H9 (cell line): ENCODE measurements at places on chromosomes 7 and 10.
A peak's percentile ranks its signal among the peaks of the same experiment; 100 is the strongest.

- no peak for DNase-seq
Observed at GRCh38 chr7:120941064-120941463, 9.5 kb upstream of the ING3 start.

DNA sequence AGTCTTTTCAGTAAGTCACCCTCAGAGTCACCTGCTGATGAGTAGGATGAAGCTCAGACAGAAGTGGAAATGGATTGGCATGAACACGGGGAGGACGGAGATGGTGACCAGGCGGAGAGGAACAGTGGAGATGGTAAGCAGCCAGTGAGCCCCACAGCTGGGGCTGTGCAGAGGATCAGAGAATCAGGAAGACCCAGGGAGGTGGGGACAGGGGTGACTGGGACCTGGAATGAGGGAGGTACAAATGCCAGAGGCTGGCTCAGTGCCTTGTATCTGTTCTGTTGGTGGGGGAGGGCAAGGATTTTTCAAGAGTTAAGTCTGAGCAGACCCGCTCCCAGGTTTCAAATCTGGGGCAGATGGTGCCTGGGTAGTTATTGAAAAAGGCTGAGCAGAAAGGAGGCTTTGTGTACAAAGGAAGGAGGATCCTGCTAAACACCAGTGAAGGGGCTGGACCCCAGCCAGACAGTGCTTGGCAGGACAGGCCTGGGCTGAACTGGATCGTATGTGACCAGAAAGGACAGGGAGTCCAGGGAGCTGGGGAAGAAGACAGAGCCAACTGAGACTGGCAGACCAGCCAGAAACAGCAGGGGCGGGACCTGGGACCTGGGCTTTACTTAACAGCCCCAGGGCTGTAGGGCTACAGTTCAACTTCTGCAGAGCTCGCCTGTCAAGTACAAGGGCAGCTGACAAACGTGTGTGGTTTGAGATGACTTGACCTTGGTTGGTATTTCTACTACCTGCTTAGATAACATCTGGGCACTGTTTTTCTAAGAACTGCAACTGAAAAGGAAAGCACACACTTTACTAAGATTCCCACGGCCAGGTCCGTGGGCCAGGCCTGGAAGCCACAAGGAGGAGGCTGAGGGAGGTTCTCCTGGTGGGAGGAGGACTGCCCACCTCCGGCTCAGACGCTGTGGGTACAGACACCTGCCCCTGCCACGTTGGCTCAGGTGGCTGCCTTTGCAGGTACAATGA, 13.2 kb upstream of the FRMPD2 start:
- DNase-seq, result no peak

- peak; percentile 79 for DNase-seq
Observed at GRCh38 chr10:35594115-35595079, 10.7 kb upstream of the GJD4 start.

DNA sequence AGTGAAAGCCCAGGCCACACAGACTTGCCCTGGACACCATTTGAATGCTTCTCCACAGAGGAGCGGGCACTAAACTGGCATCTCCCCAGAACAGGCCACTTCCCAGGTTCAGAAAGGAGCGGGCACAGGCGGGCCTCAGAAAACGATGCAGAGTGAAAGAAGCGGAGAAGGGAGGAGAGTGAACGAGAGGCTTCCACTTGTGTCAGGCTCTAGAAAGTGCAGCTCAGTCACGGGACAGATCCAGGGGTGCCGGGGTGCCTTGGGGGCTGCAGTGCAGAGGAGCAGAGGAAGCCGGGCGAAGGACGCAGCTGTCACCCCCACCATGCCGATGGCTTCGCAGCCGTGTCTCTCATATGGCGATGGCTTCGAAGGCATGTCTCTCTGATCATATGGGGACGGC, 26.1 kb upstream of the PRKAR1B start:
- DNase-seq, result no peak

GRCh38 chr7:27774717-27775328, 34.9 kb downstream of the TAX1BP1 start:
- no peak for DNase-seq

- no peak for DNase-seq
Observed at GRCh38 chr10:20858292-20859124, 38.6 kb downstream of the NEBL start.

- DNase-seq, result no peak
Observed at GRCh38 chr7:95544171-95544570, 52.1 kb downstream of the PDK4 start.

DNA sequence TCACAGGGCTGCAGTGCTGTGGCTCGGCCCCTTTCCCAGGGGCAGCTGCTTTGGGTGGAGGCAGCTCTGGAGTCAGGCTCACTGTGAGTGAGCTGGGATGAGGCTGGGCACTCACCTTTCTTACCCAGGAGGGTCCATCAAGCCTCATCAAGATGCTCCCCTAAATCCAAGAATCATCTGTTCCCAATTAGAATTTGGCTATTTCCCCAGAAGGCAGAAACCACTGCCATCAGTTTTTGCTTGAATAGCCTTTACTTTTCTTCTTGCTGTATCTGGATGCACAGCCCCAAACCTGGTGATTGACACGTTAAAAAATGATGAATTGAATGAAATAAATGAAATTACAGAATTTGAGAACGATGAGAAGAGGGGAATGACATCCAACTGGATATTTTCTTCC, 74.3 kb upstream of the LYZL1 start:
- DNase-seq, result no peak

- DNase-seq, result no peak
Observed at GRCh38 chr7:43117861-43118260, 5.4 kb downstream of the HECW1 start.

GRCh38 chr10:60485025-60485424, 95.3 kb upstream of the ANK3 start:
- no peak for DNase-seq

DNA sequence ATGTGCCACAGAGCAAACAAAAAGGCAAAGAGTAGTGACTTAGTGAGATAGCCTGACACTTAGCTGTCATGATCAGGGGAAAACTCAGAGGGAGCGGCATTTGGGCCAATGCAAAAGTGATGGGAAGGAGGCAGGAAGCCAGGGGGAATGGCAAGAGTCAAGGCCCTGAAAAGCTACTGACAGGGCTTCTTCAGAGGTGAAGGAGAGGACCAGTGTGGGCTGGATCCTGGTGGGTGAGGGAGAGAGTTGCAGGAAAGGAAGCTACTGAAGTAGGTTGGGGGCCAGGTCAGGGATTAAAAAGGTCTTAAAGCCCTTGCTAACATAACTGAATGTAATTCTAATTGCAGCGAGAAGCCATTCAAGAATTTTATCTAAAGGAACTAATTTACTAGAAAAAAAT, 117.0 kb downstream of the AASS start:
- DNase-seq, result no peak

DNA sequence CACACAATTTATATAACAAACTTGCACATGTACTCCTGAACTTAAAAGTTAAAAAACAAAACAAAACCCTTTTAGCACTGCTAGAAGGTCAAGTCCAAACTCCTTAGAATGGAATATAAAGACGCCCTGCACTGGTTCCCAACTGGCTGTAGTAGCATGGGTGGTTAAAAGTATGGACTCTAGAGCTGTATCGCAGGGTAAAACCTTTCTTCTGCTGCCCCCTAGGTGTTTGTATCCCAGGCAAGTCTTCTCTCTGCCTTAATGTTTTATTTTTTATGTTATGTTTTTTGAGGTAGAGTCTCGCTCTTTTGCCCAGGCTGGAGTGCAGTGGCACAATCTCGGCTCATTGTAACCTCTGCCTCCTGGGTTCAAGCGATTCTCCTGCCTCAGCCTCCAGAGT, 35.2 kb downstream of the LSMEM1 start:
- no peak for DNase-seq

DNA sequence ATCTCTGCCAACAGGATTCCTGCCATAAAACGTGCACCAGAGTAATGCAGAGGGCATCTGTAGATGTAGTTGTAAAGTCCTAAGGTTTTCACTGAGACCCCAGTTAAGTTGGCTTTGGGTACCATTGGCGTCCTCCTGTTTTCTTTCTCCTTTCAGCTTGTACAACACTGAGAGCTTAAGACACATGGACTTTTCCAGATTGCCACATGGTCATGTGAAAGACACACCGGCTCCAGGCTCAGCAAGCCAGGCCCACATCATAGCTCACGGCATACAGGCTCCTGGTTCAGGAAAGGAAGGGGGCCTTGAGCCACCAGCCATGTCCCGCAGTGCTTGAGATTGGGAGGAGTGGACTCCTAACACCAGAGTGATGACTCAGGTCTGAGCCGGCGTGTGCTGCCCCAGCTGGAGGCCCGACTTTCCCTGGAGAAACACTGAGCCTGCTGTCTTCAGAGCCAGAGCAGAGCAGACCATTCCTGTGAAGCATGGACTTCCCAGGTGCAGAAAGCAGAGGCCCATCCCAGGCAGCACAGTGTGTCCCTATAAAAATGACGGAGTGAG, 252.7 kb downstream of the PRPF18 start:
- no peak for DNase-seq

- DNase-seq, result no peak
Observed at GRCh38 chr10:35119378-35119777, 7.3 kb upstream of the CREM start.

GRCh38 chr7:99984593-99984992, 8.8 kb upstream of the AZGP1 start:
- DNase-seq, result no peak

DNA sequence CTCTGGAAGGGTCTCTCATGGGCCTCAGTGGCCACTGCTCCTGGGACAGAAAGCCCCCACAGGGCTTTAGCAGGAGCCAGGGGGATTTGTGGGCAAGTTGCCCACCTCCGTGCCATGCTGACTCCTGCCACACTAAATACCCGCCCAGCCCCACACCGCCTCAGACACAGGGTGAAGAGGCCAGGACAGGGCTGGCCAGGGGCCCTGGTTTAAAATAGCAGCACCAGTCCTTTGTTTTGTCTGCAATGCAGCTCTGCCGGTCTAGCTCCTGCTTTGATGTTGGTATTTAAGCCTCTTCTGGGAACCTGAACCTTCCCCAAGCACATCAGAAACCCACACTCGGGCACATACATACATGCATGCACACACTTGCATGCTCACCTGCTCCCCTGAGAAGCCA, 14.4 kb upstream of the TNRC18 start:
- no peak for DNase-seq

DNA sequence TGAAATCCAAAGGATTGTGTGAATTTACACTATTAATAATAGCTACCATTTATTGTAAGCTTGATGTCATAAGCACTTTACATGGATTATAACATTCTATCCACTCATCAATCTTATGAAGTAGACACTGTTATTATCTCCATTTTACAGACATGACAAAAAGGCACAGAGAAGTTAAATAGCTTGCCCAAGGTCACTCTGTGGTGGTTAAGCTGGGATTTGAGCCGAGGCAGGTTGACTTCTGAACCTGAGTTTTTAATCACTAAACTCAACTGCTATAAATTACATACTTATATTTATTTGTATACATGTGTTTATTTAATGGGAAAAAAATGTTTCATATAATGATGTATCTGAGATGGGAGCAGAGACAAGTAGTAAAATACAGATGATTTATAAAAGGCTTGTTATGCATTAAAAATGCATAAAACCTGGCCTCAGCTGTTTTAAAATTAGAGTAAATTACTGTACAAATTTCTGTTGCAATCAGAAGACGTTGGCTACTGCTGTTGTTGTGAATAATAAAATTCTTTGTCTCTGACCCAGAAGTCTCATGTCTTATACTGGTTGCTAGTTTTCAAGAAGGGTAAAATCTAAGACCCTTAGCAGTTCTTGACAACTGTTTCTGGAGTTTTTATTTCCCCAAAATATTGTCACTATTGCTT, 61.1 kb upstream of the CALD1 start:
- no peak for DNase-seq

- DNase-seq, result no peak
Observed at GRCh38 chr10:36171556-36171952, 529.5 kb upstream of the FZD8 start.

- no peak for DNase-seq
Observed at GRCh38 chr10:104262055-104262454, 6.9 kb upstream of the GSTO2 start.

DNA sequence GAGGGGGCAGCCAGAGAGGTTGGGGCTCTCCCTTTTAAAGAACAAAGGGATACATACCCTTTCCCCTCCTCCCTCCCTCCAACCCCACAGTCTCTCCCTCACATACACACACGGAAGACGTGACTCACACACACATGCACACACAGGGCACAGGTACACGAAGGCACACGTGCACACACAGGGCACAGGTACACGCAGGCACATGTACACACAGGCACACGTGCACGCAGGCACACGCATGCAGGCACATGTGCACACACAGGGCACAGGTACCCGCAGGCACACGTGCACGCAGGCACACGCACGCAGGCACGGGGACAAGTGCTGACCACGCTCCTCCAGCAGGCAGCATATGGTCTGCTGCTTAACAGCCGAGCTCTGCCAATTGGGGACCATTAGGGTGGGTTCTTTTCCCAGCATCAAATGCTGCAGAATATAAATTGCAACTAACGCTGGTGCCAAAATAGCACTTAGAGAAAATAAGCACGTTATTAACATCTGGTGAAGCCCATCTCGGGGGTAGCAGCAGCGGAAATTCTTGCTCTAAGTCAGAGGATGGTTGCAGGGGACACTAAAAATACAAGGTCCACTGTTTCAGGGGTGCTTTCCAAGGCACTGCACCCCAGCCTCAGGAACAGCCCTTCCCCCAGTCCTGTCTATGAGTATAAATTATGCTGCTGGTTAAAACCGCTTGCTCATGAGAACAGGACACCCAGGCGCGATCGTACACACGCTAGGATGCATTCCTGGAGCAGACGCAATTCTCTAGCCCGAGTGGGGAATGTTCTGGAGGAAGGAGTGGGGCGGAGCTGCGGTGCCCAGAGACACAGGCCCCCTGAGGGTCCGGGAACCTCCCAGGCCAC, 55.2 kb upstream of the TNRC18 start:
- DNase-seq, result no peak

GRCh38 chr7:46527360-46527759, 606.3 kb upstream of the IGFBP3 start:
- DNase-seq, result no peak

DNA sequence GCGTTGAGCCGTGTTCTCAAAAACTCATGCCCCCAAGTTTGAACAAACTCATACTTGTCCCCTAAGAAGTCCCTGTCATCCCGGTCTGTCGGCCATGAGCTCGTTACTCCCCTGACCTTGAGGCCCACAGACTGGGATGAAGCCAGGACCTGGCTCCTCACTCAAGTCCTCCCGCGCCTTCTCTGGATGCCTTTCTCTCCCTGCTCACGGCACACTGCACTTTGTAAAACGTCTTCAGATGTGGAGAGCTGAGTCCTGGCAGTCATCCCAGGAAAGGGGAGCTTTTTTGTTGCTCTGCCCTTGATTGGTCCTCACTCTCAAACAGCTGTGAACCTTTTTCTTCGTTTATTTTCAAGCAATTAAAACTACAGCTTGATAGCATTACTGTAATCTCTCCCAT, 110.8 kb downstream of the JAZF1 start:
- no peak for DNase-seq

- DNase-seq, result no peak
Observed at GRCh38 chr10:665579-666091, 23.8 kb downstream of the DIP2C start.

- no peak for DNase-seq
Observed at GRCh38 chr7:156092307-156092706, 280.0 kb upstream of the SHH start.

GRCh38 chr7:39683216-39683845, 60.0 kb downstream of the RALA start:
- no peak for DNase-seq
